ENCODE measurements at places on chromosomes 2 and 18. TPM values are rescaled to one million over a fixed set of nuclear protein-coding genes. Genes with fewer than 3 reads are reported as not detected.

DNA sequence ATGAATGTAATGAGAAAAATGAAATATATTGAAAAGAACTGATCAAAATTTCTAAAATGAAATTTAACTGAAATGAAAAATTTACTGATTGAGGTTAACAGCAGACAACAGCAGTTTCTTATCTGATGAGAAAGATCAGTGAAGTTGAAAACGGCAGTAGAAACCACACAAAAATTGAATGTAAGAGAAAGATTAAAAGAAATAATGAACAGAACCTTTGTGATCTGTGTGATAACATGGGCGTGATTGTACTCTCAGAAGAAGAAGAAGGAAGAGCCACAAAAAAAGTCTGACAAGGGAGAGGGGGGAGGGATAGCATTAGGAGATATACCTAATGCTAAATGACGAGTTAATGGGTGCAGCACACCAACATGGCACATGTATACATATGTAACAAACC, 45.2 kb downstream of the FAM117B start:
- H3K27ac ChIP-seq: no peak overlapping the region
- no peak overlapping the region for H3K4me3 ChIP-seq
- H3K36me3 ChIP-seq: no peaks in the 10 kb centered on the region

GRCh38 chr2:33342705-33343104, 133.7 kb upstream of the RASGRP3 start:
- no peaks in the 10 kb centered on the region for H3K27me3 ChIP-seq
- no peaks in the 10 kb centered on the region for H3K4me1 ChIP-seq
- H3K27ac ChIP-seq: no peak overlapping the region
- DNase-seq: no peak
- no peak overlapping the region for H3K4me3 ChIP-seq

DNA sequence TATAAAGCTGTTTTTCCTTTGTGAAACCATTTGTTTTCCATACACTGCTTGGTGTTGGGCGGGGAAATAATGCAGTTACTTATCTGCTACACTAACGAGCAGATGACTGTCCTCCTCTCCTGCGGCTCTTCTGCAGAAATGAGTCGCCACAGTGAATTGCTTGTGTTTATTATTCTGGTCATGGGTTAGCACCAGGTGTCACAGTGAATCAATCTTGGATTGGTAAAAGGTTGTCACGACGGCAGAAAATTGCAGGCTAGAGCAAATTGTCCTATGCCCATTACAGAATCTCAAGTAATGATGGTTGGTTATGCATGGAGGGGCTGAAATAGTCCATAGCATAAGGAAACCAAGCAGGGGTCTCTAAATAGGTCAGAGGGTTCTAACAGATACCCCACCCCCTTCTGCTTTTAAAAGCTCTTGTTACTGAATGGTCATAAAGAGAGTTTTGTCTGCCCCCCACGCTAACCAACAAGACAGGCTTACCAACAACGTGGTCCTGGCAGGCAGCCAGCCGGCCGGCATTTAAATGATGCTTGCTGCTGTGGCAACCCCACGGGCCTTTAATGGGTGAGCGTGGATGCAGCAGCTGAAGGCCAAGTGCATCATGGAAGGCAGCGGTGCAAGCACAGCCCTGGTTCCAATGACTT, 29.5 kb downstream of the RAB31 start:
- H3K27me3 ChIP-seq: no peaks in the 10 kb centered on the region
- no peak for DNase-seq
- H3K36me3 ChIP-seq: no peaks in the 10 kb centered on the region
- peaks cover 7% of the 10 kb centered on the region for H3K4me1 ChIP-seq
- no peak overlapping the region for H3K27ac ChIP-seq

- no peaks in the 10 kb centered on the region for H3K4me1 ChIP-seq
- H3K4me3 ChIP-seq: no peak overlapping the region
- H3K27me3 ChIP-seq: no peaks in the 10 kb centered on the region
- DNase-seq: no peak
- H3K36me3 ChIP-seq: no peaks in the 10 kb centered on the region
These were observed 48.4 kb downstream of the LRRTM1 start for GRCh38 chr2:80255918-80256781.

DNA sequence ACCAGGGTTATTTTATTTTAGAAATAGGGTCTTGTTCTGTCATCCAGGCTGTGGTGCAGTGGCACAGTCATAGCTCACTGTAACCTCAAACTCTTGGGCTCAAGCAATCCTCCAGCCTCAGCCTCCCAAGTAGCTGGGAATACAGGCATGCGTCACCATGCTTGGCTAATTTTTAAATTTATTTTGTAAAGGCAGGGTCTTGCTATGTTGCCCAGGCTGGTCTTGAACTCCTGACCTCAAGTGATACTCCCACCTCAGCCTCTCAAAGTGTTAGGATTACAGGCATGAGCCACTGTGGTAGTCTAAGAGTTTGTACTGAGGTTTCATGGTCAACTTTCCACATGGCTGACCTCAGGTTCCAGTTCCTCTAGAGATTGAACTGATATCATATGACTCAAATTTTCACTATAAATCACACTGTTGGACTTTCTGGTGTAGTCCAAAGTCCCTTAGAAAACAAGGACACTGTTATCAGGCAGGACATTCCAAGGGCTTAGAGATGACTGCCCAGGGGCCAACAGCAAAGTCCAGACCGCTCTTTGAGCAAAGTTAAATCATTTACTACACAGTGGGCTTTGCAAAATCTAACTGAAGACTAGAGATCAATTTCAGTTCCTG, 82.0 kb upstream of the MEX3C start:
- DNase-seq: no peak
- no peaks in the 10 kb centered on the region for H3K4me1 ChIP-seq
- H3K4me3 ChIP-seq: no peak overlapping the region
- H3K36me3 ChIP-seq: no peaks in the 10 kb centered on the region
- no peaks in the 10 kb centered on the region for H3K27me3 ChIP-seq

CELF4 gene
- not detected for total RNA-seq

SERPINB11 gene
- total RNA-seq: not detected

REEP1 gene
- 16.1 TPM for total RNA-seq

Measured in uterus (tissue), 4 donors.